Osteoblast (primary cell): ENCODE measurements at places on chromosomes 7 and 10. TPM values are rescaled to one million over a fixed set of nuclear protein-coding genes. Genes with fewer than 3 reads are reported as not detected.

TCAF2 gene
- total RNA-seq: 1.8 and 2.5 TPM in 2 replicates

PAX2 gene
- not detected in 2 replicates for total RNA-seq

GRCh38 chr7:84674236-84674913 is 479.8 kb upstream of the SEMA3A start:
- DNase-seq: peak; percentile 77

BMPR1A gene
- 71.7 and 73.7 TPM in 2 replicates for total RNA-seq
